ENCODE measurements at places on chromosomes 7 and 10.

DNA sequence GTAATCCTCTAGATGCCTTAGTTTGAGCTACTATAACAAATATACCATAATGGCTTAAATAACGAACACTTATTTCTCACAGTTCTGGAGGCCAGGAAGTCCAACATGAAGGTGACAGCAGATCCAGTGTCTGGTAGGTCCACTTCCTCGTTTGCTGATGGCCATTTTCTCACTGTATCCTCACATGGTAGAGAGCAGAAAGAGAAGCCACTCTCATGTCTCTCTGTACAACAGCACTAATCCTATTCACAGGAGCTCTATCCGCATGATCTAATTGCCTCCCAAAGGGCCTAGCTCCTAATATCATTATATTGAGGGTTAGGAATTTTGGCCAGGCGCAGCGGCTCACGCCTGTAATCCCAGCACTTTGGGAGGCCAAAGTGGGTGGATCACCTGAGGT lies 10.2 kb downstream of the HIBADH start:
- no peak for DNase-seq

DNA sequence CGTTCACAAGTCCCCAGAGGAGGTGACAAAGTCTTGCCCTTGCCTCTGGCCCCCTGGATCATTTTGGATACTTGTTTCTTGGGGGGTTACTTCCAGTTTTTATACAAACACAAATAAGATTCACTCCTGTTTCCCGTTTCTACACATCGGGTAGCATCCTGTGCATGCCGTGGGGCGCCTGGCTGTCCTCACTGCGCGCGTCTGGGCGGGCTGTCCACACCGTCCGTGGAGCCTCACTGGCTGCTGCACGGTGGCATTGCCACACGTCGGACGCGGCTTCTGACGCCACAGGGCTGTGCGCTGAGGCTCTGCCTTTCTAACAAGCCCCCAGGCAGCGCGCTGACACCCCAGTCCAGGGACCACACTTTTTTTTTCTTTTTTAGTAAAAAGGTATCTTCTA lies 18.4 kb downstream of the BNIP3 start:
- DNase-seq = no peak

DNA sequence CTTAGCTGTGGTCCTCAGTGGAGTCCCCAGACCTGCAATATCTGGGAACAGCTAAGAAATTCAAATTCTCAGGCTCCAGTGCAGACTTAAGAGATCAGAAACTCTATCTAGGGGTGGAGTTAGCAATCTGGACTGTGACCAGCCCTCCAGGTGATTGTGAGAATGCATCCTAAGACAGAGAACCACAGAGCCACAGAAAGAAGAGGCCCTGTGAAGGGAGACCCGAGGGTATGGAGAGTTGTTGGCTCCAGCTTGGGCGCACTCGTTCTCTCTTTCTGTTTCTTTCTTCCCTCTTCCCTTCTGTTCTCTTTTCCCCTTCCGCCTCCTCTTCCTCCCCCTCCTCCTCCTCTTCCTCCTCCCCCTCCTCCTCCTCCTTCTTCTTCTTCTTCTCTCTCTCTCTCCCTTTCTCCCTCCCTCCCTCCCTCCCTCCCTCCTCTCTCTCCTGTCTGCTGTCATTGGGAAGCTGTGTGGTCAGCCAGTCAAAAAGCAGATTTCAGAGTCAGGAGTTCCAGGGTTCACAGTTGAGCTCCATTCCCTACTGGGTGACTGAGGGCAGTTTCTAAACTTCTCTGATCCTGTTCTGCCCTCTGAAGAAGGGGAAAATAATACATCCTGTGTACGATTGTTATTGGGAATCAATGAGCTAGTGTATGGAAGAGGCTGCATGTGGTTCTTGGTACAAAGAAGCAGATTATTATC lies 62.1 kb upstream of the STEAP1B start:
- no peak for DNase-seq

DNA sequence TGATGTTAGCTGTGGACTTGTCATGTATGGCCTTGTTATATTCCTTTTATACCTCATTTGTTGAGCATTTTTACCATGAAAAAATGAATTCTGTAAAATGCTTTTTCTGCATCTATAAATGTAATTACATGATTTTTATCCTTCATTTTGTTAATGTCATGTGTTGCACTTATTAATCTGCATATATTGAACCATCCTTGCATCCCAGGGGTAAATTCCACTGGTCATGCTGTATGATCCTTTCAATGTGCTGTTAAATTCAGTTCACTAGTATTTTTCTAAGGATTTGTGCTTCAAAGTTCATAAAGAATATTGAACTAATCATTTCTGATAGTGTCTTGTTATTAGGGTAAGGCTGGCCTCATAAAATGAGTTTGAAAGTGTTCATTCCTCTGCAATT lies 31.9 kb upstream of the AHR start:
- no peak for DNase-seq

- DNase-seq = no peak
These were observed 25.1 kb downstream of the NEBL start for GRCh38 chr10:20871970-20872369.

DNA sequence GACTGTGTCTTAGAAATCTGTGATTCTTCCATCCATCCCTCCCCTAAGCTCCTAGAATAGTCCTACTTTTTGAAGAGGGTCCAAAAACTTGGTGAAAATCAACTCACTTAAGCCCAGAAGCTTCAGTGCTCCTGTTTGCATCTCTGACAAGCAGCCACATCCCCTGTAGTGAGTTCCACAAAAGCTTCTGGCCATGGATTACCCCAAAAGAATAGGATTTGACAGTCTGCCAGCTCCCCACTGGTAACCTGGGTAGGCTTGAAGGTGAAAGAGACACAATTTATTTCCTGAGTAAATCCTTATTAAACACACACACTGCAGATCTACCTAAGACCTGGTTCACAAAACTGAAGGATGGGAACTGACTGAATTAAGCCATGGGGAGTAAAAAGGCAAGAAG lies 46.5 kb downstream of the LGI1 start:
- no peak for DNase-seq

DNA sequence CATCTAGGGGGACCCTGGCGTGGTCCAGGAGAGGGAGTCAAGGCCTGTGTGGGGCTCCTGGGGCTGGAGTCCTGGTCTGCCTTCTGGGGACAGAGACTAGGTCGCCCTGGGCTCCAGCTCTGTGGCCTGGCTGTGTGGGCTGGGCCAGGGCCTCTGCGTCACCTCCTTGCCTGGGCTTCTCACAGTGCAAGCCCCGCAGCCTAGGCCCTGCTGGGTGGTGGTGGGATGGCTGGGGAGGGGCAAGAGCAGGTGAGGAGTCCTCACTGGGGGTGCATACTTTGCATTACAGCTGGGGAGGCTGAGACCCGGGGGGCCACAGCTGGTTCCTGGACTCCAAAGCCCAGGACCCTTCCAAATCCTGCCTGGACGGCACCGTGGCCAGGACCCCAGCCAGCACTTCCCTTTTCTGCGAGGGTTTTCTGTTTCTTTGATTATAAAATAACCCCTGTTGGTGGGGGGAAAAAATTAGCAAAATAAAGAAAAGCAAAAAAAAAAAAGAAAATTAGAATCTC lies 23.5 kb downstream of the PWWP2B start:
- no peak for DNase-seq

All from AG08396 (cell line).